ENCODE measurements at places on chromosomes 2 and 18.

- no peak for DNase-seq
Observed at GRCh38 chr18:59619816-59620215, 77.4 kb downstream of the CCBE1 start.

- DNase-seq = no peak
Observed at GRCh38 chr2:176334729-176335128, 65.5 kb downstream of the MTX2 start.

DNA sequence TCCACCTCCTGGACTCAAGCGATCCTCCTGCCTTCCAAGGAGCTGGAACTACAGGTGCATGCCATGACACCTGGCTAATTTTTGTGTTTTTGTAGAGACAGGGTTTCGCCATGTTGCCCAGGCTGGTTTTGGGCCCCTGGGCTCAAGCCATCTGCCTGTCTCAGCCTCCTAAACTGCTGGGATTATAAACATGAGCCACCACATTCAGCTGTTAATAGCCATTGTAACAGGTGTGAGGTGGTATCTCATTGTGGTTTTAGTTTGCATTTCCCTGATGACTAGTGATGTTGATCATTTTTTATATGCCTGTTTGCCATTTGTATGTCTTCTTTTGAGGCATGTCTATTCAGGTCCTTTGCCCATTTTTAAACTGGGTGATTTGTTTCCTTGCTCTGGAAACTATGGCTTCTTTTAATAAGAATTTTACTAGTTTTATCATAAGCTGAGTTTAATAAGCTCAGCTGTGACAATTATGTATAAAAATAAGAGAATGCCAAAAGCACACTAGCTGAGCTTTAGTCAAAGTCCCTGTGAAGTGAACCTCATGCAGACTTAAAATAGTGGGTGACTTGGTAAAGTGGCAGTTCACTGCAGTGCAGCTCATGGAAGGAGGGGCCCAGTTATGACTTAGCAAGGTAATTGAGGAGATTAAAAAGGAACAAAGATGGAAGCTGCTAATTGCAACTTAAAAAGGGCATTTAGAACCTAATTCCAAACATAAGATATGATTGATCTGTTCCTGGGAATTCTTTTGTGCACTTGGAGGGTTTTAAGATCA lies 465.1 kb downstream of the TGIF1 start:
- DNase-seq = no peak

DNA sequence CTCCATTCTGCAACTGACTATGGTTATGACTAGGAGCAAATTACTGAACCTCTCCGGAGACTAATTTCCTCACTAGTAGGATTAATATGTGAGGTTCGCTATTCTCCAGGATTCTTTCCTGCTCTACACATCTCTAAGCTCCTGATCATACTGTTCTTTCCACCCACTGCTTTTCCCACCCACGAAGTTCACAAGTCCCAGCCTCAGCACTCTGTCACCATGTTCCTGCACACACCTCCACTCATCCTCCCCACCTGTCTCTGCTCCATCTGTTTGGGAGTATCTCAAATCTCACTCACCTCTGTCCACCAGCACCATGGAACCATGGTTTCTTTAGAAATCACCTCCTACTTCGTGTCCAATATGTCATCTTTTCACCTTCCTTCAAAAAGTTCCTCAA lies 185.3 kb downstream of the LRATD1 start:
- no peak for DNase-seq

GRCh38 chr2:47569658-47570475 lies 166.9 kb downstream of the MSH2 start:
- DNase-seq = no peak

GRCh38 chr2:71454221-71455010 lies 1.1 kb downstream of the DYSF start:
- no peak for DNase-seq

- no peak for DNase-seq
Observed at GRCh38 chr2:200741468-200742202, 70.1 kb upstream of the BZW1 start.

DNA sequence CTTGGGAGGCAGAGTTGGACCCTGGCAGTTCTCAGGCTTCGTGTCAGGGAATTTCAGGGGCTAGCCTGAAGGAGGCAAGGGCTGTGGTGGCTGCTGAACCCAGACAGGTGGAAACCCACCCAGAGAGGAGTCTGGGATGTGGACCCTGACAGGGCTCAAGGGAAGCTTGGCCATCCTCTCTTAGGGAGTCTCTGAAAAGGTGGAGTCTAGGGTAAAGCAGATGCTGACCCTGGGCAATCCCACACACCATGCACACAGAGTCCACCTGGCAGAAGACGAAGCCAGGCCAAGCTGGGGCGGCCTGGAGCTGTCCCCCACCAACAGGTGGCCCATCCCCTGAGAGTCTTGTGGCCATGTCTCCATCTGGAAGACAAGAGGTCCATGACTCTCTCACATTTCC lies 41.2 kb upstream of the TEX51 start:
- no peak for DNase-seq

- no peak for DNase-seq
Observed at GRCh38 chr18:36185157-36185556, 2.1 kb upstream of the MOCOS start.

DNA sequence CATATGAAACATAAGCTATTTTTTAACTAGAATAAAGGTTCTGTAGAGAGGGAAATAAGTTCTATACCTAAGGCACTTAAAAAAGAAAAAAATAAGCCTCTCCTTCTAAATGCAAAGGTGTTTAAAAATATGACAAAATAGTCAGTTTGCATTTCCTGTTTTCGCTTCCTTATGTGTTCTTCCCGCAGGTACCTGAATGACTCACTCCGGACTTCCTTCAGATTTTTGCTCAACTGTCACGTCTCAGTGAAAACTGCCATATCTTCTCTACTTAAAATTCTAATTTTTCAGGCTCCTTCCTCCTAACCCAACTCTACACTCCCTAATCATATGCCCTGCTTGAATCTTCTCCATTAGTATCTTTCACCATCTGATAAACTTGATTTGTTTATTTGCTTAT lies 1333.1 kb downstream of the LRP1B start:
- DNase-seq = no peak

DNA sequence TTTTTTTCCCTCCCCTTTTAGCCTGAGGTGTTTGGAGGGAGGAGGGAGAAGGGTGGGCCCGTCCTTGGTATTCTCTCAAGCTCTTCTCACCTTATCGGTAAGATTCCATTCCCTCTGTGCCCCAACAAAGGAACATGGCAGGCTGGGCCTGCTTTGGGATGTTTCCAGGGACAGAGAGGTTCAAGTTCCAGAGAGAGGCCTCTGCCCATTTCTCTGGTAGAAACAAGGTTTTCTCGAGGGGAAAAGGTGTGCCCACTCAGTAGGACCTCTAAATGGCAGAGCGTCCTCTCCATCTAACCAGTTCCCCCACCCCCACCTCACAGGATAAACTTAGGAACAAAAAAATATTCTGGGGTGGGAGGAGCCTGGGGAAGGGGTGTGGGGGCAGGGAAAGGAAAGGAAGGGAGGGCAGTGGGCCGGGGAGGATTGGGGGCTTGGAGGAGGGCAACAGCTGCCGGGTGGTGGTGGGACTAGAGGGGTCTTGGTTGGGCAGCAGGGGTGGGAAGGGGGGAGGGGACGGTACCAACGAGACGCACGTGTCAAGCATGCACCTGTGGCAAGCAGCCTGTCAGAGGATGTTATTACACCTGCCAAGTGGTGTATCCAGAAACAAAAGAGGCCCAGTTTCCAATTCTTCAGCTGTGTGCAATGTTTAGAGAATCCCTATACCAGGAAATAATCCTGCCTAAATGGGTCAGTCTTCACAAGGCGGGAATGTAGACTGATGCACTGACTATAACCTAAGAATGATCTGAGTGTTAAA lies 2.1 kb downstream of the PCBP1 start:
- no peak for DNase-seq

DNA sequence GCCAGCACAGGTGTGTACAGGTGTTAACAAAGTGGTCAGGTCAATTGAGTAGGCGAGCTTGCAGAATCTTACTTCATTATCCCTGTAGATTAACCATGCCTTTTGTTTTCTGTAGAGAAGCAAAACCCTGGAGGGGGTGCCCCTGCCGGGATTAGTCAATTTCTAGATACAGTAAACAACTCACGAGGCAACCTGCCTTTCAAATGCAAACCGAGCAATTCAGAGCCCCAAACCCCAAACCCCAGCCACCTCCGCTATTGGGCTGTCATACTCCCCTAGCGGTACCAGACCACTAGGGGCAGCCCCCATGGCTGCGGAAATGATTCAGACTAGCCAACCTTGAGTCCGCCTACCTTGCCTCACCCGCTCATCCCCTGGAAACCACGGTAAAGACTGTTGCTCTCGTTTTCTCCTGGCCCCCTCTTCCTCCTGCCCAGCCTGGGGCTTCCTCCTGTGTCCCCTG lies 61.4 kb upstream of the KIF5C start:
- DNase-seq = no peak

DNA sequence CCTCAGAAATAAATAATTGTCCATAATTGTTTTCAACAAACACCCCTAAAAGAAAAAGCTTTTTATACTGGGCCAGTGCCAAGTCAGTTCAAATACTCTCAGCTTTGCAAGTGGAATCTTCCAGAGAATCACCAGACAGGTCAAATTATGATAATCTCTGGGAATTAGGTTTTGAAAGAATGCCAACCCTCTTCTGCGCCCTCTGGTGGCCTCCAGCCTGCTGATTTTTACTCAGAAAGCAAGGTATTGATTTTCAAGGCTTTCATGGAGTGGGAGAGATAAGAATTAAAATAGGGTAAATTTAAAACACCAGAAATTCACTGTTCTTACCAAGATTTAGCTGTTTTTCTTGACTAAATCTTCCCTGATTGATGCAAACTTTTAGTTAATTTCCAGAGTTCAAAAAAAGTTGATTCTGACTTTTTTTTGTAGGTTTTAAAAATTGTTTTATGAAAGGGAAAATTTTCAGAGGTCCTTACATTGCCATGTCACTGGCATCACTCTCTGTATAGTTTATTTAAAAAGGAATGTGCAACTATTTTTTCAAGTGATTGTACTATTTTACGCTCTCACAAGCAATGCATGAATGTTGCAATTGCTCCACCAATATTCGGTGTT lies 282.9 kb upstream of the TNP1 start:
- peak; percentile 8 for DNase-seq

DNA sequence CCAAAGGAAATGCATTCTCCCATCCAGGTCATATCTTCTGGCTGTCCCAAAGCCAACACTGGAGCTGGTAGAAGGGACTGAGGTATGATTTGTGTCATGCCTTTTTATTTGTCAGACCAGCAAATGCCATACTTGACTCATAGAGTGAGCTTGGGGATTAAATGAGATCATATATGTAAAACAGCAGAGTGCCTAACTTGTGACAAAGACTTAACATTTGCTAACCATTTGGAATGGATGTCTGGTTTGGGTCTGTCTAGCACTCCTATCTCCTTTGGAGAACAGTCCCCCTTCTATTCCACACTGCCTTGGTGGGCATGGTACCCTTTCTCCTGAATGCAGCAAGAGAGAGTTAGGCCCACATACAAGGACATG lies 128.5 kb upstream of the LGALSL start:
- DNase-seq = peak; percentile 23

DNA sequence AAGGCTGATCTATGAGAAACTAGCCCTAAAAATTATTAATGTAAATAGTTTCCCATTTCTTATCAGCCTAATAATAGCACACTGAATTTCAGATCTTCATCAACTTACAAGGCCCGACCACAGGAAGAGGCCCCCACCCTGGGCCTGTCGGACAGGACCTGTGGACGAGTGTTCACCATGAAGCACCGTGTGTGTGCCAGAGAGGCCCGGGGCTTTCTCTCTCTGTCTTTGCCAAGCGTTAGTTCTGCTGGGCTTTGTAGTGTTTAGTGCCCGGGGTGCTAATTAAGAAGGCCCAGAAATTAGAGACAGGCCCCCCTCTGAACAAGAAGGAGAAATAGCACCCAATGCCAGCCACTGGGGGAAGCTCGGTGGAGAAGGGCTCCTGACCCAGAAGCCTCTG lies 265.7 kb downstream of the TWIST2 start:
- no peak for DNase-seq

GRCh38 chr2:133517876-133518275 lies 50.4 kb downstream of the NCKAP5 start:
- no peak for DNase-seq

- DNase-seq = no peak
Observed at GRCh38 chr2:239343946-239344856, 56.6 kb downstream of the HDAC4 start.

DNA sequence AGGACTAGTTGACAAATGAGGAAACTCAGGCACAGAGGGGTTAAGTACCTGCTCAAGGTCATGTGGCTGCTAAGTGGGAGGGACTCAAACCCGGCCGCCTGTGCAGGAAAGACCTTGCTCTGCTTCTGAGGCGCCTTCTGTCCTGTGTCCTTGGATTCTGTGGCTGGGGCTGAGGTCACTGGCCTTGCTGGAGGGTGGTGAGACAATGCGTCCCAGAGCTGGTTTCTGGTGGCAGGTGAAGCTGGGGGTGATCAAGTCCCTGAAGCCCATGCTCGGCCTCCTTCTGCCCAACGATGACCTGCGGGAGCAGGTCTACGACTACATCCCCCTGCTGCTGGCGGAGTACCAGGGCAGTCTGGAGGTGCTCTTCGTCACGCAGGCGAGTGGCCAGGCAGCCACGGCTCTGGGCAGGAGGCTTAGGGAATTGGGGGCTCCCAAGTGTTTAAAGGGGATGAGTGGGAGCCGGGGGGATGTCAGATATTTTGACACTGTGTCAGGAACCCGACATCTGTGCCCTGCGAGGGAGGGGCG lies 16.1 kb downstream of the MROH2A start:
- no peak for DNase-seq
